ENCODE measurements at places on chromosomes 2 and 18.

DNA sequence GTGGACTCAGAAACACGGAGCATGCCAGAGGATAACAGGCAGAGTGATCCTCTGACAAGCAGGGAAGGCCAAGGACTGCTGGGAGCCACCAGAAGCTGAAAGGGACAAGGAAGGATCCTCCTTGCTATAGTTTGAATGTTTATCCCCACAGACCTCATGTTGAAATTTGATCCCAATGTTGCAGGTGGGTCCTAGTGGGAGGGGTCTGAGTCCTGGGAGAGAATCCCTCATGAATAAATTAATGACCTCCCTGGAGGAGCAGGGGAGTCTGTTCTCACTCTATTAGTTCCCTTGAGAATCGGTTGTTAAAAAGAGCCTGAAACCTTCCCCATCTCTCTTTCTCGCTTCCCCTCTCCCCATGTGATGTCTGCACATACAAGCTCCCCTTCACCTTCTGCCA is 124.4 kb downstream of the FBXO15 start:
- DNase-seq: no peak

- no peak for DNase-seq
Observed at GRCh38 chr2:238864207-238865014, 16.5 kb downstream of the TWIST2 start.

- peak; percentile 4 for DNase-seq
Observed at GRCh38 chr18:75109319-75109691, 99.6 kb downstream of the PTGR3 start.

DNA sequence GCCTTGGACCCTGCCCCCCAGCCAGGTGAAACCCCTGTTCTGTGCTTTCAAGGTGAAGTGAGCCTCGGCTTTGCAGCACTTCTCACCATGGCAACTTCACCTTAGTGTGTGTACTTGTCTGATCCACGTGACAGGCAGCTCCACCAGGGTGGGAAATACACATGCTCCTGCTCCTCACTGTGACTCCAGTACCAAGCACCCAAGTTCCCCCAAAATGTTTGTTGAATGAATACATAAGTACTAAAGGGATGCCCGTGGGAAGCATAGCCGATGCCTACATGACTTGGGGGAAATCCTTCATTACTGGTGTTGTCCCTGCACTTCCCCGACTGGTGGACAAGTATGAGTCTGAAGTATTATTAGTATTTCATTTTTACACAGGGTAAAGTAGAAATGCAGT is 41.8 kb upstream of the GBX2 start:
- no peak for DNase-seq

GRCh38 chr2:69125816-69126215 is 112.8 kb downstream of the ANTXR1 start:
- DNase-seq: no peak

GRCh38 chr2:165905269-165905668 is 48.3 kb downstream of the TTC21B start:
- no peak for DNase-seq

DNA sequence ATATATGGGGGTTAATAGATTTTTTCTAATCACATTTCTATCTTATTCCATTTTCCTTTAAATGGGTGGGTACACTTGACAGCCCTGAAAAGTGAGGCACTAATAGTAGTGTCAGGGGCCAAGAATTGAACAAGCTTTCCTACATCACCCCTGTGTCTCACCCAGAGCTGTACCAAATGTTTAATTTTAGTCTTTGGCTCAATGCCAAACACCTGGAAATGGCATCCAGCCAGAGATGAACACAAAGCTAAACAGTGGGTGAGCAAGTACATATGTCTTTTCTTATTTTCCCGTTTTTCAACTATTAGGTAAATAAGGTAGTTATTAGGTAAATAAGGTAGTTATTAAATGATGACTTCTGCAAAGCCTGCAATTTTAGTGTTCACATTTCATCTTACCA is 276.3 kb upstream of the ERBB4 start:
- no peak for DNase-seq

GRCh38 chr18:28030458-28030857 is 146.5 kb downstream of the CDH2 start:
- no peak for DNase-seq

- DNase-seq: no peak
Observed at GRCh38 chr2:158967731-158968395, 577 bp upstream of the TANC1 start.

- DNase-seq: no peak
Observed at GRCh38 chr2:69088466-69088865, 75.5 kb downstream of the ANTXR1 start.

GRCh38 chr2:43255296-43255910 is 29.0 kb upstream of the ZFP36L2 start:
- no peak for DNase-seq

DNA sequence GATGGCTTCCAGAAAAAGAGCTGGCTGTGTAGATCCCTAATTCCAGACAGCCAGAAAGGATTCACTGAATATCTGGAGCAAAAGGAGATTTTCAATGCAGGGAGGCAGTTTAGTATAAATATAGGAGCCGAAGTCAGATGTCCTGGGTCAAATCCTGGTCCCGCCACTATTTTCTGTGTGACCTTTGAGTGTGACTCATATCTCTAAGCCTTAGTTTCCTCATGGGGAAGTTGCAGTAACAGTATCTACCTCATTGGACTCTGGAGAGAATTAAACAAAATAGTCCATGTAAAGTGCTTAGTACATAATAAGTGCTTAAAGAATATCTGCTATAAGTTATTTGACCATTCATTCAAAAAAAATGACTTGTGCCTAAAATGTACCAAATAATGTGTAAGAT is 52.1 kb upstream of the ITGA6 start:
- no peak for DNase-seq

GRCh38 chr2:159064446-159065301 is 96.2 kb downstream of the TANC1 start:
- no peak for DNase-seq

- DNase-seq: no peak
Observed at GRCh38 chr18:78010363-78010762, 760.7 kb downstream of the GALR1 start.

DNA sequence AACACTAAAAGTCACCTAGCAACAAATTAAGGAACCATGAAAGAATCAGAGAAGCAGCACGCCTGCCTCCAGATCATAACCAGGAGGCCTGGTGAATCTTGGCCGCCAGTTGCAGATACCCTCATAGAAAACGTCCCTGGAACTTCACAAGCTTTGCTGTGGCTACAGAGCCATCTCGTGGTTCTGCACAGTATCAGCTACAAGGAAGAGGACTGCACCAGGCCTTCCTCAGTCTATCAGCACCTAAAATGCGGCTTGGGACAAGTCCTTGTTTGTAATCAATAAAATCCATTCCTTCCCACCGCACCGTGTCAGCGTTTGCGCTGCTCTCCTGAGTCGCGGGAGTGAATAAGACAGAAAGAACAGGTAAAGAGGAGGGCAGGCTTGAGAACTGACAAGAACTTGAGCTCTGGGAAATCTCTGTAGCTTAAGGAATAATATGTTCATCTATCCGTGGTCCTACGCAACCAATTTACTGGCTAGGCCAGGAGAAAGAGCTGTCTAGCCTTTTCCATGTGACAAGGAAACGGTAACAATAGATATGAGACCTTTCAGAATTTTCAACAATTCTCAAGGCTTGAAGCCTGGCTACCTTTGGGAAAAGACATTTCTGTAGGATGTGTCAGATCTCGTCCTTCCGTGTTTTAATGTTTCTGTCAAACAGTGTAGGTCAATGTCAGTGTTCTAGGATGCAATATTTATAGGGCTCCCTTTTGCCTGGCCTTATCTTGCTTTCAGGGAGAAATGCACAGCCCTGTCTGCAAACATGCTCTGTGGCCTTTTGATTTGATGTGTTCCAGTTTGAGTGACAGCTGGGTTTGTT is 128.5 kb upstream of the RAB12 start:
- no peak for DNase-seq

- DNase-seq: no peak
Observed at GRCh38 chr2:215498431-215498830, 62.6 kb upstream of the FN1 start.

DNA sequence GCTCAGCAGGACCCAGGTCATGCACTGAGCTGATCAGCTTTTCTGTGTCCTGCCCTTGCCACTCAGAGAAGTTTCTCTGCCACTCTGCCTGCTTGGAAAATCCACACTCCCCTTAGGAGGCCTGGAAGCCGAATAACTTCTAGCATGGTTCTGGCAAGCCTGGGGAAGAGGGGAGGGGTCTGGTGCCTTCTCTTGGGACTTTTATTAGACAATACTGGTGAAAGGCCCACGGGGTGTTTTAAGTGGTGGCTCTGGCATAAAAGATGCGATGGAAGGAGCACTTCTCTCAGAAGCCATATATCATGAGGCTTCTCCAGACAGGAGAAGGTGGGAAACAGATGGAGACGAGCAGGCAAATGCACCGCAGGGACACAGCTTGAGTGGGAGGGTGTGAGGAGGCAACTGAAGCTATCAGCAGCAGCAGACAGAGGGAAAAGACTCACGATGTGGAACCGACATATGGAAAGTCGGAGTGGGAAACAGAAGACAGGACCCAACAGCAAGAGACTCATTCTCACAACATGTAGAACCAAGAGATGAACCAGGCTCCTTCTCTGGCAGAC is 141.8 kb upstream of the CTNNA2 start:
- no peak for DNase-seq

DNA sequence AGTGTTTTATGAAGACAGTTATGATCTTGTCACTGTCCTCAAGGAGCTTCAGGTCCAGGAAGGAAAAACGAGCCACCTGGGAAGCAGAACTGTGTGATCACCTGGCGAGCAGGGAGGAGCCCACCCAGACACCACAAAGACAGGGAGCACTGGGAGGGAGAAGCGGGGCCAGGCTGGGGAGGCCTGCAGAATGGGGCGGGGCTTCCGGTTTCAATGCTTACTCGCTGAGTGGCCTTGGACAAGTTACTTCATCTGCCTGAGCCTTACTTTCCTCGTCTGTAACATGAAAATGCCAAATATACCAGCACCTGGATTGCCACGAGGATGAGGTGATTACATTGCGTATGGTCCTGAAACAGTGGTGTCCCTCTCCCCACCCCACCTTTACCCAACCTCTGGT is 227.5 kb downstream of the ANKRD30B start:
- DNase-seq: no peak

GRCh38 chr18:28459587-28459986 is 282.7 kb upstream of the CDH2 start:
- no peak for DNase-seq

DNA sequence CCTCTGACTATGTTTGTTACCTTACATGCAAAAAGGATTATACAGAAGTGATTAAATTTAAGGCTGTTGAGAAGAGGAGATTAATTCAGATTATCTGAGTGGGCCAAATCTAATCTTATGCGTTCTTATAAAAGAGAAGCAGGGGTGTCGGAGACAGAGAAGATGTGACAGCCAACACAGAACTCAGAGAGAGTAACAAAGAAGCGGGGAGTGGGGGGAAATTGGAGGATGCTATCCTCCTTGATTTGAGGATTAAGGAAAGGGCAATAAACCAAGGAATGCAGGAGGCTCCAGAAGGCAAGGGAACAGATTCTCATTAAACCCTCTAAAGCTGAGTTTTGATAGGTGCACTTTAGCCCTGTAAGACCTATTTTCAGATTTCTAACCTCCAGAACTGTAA is 291.3 kb upstream of the REG3G start:
- no peak for DNase-seq

DNA sequence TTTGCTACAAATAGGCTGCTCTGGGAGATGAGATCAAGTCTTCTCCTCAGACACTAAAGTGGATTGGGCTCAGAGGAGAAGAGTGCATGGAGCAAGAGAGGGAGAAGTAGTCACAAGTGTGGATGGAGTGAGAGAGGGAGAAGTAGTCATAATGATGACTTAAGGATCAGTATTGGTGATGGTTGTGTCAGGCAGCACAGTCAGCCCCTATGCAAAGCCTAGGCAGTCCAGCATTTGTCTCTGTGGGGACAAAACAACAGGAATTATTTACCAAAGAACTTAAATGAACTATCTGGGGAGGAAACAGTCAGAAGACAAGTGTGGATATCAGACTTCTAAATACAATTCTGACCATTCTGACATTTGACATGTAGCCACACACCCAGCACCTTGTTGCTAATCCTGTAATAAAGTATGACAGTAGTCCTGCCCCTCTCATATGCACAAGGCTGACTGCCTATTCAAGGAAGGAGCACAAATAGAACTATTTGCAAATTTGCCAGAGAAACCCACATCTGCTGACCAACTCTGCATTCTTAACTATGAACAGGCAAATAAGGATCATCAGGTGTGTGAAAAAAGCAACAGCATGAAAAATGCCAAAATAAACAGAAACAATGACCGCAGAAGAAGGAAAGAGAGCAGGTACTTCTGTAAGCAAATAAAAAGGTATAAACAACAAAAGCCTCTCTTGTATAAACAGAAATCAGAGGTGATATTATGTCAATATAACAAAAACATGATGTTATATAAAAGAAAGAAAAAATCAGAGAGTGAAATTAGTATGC is 1597.9 kb upstream of the ACVR2A start:
- DNase-seq: no peak

GRCh38 chr2:204240961-204241360 is 304.3 kb upstream of the PARD3B start:
- no peak for DNase-seq

GRCh38 chr2:89829828-89830227 is 1138.4 kb downstream of the RPIA start:
- DNase-seq: no peak

- no peak for DNase-seq
Observed at GRCh38 chr18:12015416-12016062, 34.2 kb downstream of the IMPA2 start.

DNA sequence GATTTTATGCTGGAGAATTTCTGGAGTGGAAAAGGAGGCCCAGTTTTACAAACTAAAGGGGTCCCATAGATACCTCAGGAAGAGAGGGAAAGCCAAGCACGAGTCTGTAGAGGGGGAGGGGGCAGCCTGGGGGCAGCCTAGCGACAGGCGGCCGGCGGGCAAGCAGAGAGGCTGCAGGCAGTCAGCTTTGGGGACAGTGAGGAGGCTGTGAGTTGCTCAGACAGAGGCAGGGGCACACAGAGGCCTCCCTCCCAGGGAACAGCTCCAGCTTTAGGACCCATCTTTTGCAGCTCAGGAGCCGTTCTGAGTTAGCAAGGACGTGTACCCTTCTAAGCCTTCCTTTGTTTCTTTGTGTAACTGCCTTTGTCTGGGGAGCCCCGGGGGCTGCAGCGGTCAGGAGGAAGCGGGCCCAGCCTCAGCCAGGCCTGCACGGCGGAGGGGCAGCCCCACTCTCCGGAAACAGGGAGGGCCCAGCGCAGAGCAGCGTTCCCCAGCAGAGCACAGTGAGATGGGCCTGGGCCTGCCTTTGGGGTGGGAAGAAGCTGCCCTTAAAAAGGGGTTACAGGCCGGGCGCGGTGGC is 41.1 kb upstream of the RALBP1 start:
- no peak for DNase-seq

- DNase-seq: no peak
Observed at GRCh38 chr2:173762221-173762620, 203.0 kb downstream of the SP3 start.

GRCh38 chr2:176934869-176935415 is 277.7 kb upstream of the HNRNPA3 start:
- no peak for DNase-seq

DNA sequence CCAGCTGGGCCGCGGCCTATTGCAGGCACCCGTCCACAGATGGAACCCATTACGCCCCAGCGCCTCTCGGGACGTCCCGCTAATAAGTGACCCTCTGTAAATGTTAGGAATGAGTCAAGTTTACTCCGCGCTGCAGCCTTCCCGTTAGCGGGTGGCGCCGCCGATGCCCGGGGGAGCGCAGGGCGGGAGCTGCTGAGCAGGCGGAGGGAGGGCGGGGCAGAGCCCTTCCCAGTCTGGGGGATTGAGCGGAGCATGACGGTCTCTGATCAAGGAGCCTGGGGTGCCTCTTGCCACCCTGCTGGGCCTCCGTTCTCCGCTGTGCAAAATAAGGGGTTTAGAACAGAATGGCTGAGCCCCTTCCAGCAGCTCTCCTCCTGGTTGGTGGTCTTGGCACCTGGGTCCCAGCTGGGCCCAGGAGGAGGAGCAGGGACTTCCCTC is 10.5 kb downstream of the CROCC2 start:
- DNase-seq: no peak

Measured in NCI-H187 treated with DMSO at 0.1 percent for 48 hours (cell line).